B cell (primary cell): ENCODE measurements at places on chromosomes 2 and 18. TPM values are rescaled to one million over a fixed set of nuclear protein-coding genes. Genes with fewer than 3 reads are reported as not detected.

DNA sequence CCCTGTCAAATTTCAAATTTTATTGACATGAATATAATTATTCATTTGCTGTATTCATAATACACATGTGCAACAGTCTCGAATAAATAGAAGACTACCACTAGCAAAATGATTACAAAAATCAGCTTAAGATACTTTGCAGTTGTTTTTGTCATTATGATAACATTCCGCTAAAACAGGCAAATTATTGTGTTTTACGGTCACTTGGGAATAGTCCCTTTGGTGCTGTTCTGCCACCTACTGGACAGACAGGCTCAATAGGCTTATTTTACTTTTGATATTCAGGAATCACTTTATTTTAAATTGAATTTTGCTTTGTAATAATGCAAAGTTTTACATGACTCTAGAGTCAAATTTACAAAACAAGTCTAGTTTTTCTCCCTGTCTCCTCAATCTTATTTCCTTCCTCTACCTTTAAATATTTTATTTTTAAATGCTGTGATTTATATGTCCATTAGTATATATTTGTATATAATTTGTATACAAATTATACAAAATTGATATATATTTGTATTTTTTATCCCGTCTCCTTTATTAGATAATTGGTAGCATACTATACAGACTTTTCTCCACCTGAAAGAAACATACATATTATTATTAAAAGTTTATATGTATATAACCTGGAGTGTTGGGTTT is 456.3 kb downstream of the DLGAP1 start:
- DNase-seq = peak; percentile 14

DNA sequence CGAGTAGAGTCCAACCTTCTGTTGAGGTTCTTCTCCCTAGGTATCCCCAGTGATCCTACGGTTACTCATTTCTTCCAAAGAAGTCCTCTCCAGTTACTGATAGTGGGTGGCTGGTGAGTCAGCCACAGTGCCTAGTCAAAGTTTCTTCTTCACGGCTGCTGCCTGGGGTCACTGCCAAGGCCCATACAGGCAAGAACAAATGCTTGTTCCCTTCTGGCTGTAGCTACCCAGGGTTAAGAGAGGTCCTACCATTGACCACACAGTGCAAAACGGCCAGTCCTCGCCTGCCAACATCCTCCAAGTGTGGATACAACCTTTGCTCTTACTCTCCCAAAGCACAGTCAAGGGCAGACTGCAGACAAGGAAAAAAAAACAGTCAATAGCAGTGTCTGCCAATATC is 2.9 kb upstream of the PTPN4 start:
- DNase-seq = no peak

GRCh38 chr18:38481576-38481975 is 916.0 kb upstream of the CELF4 start:
- DNase-seq = no peak

EIF4E2 gene
- polyA plus RNA-seq = 17.9 and 29.6 TPM in 2 replicates

SLC19A3 gene
- polyA plus RNA-seq = not detected in 2 replicates

PCARE gene
- polyA plus RNA-seq = not detected in 2 replicates

C2orf72 gene
- polyA plus RNA-seq = not detected in 2 replicates

GRCh38 chr2:211333377-211333776 is 777.0 kb downstream of the CPS1 start:
- DNase-seq = no peak

DNA sequence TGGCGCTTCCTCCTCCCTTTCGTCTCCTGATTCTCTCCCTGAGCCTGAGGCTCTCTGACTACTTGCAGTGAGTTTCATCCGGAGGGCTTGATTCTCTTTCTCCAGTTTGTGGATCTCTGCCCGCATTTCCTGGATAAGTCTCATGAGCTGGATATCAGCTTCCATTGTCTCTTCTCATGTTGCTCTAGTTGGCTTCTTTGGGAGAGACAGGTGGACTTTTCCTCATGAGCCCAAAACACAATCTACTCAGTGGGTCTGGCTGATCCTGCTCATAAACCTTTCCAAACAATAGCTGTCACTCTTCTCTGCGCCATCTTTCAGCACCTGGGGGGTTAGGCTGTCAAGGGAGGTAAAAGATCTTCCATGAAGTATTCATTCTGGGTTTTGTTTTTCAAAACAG is at the start of gene CCDC195:
Gene CCDC195 (minus strand): TSS at position 165 of the 400 bp plus-strand sequence. CDS start 0 bp downstream, at position 165.
- no peak for DNase-seq

GRCh38 chr2:166784296-166784946 is 103.9 kb upstream of the XIRP2 start:
- no peak for DNase-seq

TMEM178A gene
- 0.69 and 1.4 TPM in 2 replicates for polyA plus RNA-seq
